ENCODE measurements at places on chromosomes 7 and 10.

DNA sequence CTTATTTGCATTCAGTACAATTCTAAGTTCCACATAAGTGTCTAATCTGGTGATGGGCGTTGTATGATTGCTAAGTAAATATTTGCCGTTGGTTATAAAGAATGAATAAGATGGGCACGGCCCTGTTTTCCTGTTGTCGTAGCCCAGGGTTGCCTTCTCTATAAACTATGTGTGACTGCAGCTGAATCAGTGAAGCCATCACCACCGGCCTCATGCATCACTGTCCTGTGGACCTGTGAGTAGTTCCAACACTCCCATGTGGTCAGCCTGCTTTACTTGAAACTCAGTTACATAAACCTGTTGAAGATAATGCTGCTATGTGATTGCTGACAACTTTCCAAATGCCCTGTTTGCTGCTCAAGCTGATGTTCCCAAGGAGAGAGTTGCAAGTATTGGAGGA is 21.6 kb upstream of the KLF6 start:
- DNase-seq: no peak

GRCh38 chr7:104209063-104209462 is 1.2 kb upstream of the ORC5 start:
- no peak for DNase-seq

DNA sequence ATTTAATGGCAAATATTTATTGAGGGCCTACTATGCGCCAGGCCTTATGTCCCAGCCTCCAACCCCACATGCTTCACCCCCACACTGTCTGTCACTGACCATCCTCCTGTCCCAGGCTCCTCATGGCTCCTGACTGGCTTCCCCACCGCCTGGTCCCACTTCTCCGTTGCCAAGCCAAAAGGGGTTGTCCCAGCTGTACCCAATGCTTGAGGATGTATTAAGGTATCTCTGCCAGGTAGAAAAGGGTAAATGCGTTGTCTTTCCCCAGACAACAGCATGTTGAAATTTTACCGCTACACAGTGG is 168.8 kb upstream of the FRMD4A start:
- no peak for DNase-seq

- DNase-seq: no peak
Measured at GRCh38 chr10:11414314-11415038, 197.0 kb downstream of the USP6NL start.

DNA sequence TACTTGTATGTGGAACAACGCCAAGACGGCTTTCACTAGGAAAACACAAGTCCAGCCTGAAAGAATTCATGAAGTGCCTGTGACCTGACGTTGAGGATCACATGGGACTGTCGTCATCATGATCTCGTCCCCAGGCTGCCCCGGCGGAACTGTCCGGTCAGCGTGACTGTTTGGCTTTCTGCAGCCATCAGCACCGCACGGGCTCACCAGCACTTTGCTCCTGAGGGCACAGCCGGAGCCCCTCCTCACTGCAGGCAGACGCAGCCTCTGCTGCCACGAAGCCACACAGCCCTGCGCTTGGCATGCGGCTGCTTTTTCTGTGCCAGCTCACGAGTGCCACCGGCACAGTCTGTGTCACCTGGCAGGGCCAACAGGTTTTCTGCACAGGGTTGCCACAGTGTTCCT is 9.4 kb upstream of the GET4 start:
- no peak for DNase-seq

DNA sequence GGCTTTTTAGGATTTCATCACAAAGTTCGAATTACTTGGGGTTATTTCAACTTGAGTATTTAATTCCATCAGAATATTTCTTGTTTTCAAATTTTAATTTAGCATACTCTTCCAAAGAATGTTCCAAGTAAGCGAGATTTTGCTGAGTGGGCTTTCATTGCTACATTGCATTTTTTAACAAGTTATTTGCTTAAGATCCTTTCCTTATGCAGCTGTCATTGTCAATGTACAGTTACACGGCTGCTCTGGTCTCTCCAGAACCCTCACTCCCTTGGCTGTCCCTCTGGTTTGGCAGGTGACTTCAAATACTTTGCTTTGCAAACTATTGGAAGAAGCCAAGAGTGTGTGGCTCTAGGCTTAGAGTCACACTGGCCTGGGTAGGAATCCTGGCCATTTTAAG is 80.0 kb downstream of the CFAP58 start:
- DNase-seq: no peak

DNA sequence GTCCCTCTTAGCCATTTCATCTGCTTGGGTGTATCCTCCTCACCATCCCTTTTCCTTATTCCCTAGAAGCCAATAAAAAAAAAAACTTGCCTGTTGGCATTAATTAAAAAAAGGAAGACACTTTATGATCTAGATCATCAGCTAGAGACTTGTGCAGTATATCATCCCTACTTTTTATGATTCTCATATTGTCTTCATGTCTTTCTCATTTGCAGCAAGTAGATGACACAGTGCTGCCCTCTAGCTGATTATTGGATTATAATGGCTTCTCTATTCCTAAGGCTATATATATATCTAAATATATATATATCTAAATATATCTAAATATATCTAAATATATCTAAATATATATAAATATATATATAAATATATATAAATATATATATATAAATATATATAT is 272.4 kb upstream of the LRGUK start:
- DNase-seq: peak; percentile 76

DNA sequence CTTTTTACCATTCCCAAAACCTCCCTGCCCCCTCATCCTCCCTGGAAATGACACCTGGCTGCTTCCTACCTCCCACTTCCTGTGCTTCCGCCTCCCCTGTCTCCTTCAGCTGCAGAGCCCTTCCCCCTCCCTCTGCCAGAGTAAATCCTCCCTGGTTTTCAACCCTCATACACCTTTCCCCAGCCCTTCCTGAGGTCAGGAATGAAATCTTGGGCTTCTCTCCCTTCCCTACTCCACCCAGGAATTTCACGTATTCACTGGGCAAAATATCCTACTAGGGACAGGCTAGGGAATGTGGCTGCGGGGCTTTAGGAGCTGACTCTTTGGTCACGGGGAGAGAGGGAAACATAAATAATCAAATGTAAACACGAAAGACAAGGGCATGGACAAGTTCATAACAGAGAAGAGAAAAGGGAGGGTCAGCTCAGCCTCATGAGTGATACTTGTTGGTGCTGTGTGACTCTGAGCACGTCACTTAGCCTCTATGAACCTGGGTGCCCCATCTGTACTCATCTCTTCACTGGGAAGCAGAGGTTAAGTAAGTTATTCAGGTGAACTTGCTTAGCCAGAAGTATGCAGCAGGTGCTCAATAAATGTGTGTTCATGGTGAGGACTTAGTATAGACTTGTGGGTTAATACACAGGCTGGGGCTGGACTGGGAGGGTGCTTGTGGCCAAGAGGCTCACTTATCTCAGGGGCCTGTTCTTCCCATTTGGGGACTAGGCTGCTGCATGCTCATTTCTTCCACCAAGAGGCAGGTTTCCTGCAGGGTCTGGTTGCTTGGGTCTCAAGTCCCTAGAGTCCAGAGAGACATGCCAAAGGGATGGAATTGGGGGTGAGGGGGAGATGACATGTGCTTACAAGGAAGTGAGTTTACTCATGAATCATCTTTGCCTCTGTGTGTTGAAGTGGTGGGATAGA is 10.0 kb upstream of the DUSP5 start:
- no peak for DNase-seq

GRCh38 chr10:5659702-5660528 is 6.5 kb downstream of the ASB13 start:
- DNase-seq: peak; percentile 68

DNA sequence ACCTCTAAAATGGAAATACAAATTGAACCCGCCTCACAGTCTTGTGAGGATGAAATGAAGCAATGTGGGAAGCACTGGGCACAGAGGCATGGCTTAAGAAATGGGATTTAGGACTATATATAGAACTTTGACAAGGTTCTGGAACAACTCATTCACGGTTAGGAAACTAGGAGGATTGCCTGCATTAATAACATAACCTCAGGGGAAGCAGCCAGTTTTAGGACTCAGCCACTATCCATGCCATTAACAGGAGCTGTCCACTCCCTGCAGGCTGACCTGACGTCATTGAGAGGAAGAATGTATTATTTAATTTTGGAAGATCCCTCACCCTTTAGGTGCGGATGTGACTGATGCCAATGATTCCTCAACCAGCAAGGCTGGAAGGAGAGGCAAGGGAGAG is 34.8 kb downstream of the ITGB8 start:
- DNase-seq: no peak

DNA sequence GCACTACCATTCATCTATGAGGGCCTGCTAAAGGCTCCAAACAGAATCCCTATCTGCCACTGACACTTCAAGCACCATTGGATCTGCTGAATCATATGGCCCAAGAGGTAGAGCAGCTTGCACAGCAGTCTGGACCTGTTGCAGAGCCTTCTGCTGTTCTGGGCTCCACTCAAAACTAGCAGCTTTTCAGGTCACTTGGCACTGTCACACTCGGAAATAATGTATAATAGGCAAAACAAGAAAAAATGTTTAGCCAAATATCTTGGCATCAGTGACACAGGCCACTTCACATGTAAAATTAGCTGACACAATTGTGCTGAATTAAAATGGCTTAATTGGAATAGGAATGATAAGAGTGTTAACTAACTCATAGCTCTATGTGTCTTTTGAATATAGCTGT is 1182.9 kb upstream of the LRRTM3 start:
- DNase-seq: no peak

GRCh38 chr7:46848944-46849343 is 733.0 kb downstream of the TNS3 start:
- no peak for DNase-seq

GRCh38 chr10:28284126-28284525 is 18.7 kb downstream of the MPP7 start:
- DNase-seq: no peak

DNA sequence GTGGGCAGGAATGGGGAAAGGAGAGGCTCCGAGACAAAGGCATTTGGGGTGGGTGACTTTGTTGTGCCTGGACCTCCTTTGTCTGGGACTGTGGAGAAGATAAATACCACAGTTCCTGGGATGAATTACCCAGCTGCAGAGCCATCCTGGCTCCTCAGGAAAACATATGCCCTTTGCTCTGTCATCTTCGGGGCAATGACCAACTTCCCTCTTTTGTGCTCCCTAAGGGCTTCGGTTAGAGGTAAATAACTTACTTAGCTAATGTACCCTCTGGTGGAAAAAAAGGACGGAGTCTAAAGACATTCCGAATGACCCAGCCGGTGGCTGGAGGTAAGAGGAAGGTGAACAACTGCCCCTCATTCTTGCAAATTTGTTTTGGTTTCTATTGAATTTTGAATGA is 345.7 kb downstream of the GATA3 start:
- DNase-seq: no peak

- peak; percentile 54 for DNase-seq
Measured at GRCh38 chr7:6015917-6016652, 7.0 kb downstream of the AIMP2 start.

DNA sequence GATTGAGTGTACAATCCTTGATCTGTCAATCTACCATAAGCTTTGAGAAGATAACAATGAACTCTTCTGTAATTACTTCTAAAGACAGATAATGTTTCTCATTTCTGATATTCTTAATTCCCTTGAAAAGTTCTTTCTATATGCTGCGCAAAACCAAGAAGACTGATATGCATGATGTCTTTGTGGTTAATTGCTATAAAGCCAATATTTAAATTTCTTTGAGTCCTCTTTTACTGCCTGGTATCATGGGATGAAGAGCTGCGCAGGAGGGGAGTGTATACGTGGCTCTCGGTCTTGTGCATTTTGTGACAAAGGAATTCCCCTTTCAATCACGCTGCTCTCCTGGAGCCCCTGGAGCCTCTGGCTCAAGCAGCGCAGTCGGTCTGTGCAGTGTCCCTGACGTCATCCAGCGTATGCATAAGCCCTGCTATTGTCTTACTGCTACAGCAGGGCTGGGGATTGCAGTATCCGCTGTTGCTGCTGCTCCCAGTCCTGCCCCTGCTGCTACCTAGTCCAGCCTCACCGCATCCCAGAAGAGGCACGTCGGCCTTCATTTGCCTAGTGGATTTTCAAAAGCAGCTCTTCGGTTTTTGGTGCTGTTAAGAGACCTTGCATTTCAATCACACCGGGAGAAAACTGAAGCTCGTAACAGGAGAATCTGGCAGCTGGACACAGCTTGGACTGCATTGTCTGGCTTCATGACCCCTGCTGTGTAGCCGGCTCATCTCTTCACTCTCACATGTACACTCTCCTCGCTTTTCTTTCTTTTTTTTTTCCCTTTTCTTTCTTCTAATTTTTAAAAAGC is 66.7 kb downstream of the ST7 start:
- DNase-seq: no peak

DNA sequence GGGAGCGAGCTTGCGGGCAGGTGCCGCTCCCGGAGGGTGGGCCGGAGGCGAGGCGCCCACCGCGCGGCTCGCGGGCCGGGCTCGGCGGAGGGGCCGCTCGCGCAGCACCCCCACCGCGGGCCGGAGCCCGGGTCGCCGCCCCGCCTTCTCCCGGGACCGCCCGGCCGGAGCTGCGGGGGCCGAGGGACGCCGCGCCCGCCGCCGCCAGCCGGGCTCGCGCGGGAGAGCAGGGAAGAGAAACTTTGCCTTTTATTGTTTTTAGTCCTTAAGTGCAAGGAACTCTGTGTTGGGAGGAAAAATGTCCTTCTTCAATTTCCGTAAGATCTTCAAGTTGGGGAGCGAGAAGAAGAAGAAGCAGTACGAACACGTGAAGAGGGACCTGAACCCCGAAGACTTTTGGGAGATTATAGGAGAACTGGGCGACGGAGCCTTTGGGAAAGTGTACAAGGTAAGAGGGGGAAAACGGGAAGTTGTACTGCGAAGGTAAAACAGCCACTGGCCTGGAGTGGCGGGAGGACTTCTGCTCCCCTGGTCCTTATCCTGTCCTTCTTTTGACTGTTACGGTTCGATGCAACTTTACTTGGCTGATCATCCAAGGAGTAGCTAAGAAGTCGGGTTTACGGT is 620 bp downstream of the SLK start:
- peak; percentile 68 for DNase-seq

GRCh38 chr10:86955501-86956194 is 1.8 kb downstream of the MMRN2 start:
- DNase-seq: no peak

DNA sequence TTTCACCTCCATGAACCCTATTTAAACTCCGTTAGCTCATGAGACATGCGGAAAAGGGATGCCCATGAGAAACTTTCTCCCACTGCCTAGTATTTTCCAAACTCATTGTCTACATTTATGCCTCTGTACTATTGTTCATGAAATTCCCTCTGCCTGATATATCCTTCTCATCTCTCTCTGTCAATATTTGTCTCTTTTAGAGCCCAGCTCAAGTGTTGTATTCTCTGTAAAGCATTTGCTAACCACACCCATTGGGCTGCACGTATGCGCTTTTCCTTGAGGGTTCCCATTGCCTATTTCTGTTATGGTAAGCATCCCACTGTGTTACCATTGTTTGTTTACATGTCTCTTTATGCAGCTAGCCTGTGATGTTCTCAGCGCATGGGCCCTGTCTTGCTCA is 211.4 kb downstream of the MDFIC start:
- no peak for DNase-seq
